SK-N-SH treated with all-trans-retinoic acid at 6 μM for 48 hours (cell line): ENCODE measurements at places on chromosomes 16 and 17.

DNA sequence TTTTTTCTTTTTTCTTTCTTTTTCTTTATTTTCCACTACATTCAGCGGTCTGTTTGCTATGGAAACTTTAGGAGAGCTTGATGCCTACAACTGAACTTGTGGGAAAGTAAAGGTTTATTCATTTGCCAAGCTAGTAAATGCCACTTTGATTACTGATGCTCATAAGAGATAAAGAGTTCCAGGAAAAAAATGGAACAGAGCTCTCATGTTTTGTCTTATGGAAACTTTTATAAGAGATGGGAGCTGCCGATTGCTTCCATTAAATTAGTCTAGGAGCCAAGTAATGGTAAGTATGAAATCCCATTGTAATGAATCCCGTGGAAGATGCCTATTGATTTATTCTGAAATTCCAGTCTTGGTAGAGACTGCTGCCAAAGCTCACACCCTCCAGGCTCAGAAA is 7.1 kb downstream of the ANKFN1 start:
- no peak for ATAC-seq

- ATAC-seq = no peak
These were observed 1.8 kb downstream of the NOXO1 start for GRCh38 chr16:1979271-1980029.

- no peak for ATAC-seq
These were observed 489.9 kb downstream of the SHISA9 start for GRCh38 chr16:13391337-13391736.

DNA sequence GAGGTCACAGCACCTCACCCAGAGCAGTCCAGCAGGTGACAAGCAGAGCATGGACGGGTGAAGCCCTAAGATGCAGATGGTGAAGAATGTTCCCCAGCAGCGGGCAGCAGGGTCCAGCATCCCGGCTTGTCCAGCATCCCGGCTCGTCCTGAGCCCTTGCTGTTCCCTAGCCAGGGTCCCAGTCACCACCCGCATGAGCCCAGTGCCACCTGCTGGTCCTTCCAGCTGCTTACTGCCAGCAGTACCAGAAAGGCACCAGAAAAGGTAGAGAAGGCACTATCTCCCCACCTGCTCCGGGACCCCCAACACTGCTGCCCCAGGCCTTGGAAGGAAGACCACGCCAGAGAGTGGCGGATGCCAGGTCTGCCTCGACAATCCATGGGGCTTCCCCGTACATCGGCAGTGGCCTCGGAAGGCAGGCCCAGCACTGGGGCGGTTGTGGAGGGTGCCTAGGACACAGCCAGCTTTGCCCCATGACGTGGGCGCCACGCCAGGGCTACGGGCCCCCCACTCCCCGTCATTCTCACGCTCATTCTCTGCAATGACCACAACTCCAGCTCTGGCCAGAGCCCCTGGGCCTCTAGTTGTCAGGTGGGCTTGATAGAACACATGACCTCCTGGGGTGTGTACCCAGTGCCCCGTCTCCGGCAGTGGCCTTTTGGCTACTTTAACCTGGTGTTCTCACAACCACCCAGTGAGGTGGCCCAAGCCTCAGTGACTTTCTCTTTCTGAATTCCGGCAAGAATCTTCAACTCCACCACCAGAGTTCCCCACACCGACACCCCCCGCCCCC is 1.4 kb downstream of the CENPX start:
- ATAC-seq = peak; percentile 45

DNA sequence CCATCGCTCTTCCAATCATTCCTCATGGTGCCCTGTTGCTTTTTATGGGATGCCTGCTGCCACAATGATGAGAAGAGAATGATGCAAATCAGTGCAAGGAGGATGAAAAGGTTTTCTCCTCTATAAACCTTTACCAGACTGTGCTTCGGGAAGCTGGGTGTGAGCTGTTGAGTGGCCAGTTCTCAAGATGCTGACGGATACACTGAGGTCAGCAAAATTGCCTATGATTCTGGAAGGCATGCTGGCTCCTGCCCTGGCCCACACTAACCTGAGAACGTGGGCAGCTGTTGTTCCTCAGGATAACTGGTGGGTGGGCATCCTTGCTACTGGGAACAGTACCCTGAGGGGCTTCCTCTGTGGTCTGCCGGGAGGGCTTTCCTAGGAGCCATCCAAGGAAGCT is 795 bp upstream of the PIRT start:
- ATAC-seq = no peak

DNA sequence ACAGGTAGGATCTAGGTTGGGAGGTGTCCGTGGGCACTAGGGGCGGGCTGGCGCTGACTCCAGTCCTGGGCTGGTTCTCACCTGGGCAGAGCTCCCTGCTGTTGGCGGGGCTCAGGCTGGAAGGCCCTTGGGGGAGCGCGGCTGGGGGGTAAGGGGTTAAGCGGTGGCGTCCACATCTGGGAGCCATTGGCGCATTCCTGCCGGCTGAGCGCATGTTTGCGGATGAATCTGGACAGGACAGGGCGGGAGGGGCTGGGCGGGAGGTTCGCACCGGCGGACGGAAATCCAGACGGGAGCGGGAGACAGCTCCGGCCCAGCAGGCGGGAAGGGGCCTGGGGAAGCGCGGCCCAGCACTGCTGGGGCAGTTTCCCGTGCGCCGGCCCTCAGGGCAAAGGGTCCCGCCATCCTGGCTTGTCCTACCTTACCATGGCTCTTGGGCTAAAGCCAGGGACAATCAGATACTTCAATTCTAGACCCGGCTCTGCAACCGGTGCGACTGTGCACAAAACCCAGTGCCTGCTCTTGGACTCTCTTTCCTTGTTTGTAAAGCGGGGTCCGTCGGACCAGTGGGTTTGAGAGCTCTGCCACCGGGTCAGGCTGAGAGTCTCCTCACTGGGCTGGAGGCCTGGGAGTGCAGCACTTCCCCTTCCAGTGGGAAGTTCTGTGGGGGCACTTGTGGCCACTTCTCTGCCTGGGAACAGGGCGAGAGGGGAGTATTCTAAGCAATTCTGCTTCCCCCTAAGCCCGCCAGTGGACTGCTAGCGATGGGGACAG is 7.8 kb downstream of the RARA start:
- ATAC-seq = peak; percentile 30

DNA sequence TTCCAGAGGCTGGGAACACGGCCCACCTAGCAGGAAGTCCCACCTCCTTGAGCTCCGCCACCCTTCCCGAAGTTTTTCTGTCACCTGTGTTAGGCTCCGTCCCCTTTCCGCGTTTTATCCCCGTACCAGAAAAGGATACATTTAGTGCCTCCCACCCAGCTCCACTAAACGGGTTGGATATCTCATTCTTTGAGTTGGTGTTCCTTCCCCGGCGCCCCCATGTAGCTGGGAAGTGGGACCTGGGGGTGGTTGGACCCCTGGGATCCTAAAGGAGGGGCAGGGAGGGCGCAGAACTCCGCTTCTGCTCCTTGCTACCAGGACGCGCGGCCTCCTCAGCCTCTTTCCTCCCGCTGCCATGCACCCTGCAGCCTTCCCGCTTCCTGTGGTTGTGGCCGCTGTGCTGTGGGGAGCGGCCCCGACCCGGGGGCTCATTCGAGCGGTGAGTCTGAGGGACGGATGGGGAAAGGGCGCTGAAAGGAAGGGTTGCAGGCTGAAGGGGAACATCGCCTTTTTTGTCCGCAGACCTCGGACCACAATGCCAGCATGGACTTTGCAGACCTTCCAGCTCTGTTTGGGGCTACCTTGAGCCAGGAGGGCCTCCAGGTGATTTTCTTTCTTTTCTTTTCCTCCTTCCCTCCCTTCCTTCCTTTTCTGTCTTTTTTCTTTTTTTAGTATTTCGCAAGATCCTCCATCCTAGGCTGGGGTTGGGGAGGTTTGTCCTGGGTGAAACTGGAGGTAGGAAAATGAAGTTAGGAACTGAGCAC is 669 bp downstream of the RNF167 start:
- ATAC-seq = peak; percentile 73

- ATAC-seq = peak; percentile 94
These were observed 5.3 kb upstream of the CDR2L start for GRCh38 chr17:74981979-74982662.

DNA sequence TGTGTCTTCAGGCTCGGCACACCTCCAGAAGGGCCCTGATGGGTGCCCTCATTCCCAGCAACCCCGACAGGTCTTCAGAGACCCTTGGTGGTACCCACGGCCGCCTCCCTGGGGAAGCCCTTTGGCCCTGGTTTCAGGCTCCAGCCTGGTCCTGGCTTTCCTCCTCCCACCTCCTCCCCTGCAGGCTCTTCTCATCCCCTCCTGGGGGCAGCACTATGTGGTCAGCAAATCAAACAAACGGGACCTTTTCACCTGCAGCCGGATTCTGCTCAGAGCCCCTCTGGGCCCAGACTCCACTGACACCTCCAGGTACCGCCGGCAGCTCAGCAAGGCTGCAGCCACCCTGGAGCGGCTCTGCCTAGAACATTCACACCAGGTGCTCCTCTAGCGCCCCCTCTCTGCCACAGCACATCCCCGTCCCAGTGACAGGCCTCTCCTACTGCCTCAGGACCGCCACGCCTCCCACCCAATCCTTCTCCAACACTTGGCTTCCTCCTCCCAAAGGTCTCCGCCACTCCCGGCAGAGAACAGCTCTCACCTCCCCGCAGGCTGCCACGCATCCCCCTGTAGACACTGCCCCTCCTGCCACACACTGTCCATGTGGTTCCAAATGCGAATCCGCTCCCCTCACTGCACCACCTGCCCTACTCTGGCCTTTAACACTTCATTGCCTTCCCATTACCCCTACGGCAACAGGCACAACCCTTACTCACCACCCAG is 12.0 kb downstream of the CORO7 start:
- peak; percentile 74 for ATAC-seq

GRCh38 chr16:88297178-88297720 is 85.5 kb upstream of the ZNF469 start:
- ATAC-seq = no peak

DNA sequence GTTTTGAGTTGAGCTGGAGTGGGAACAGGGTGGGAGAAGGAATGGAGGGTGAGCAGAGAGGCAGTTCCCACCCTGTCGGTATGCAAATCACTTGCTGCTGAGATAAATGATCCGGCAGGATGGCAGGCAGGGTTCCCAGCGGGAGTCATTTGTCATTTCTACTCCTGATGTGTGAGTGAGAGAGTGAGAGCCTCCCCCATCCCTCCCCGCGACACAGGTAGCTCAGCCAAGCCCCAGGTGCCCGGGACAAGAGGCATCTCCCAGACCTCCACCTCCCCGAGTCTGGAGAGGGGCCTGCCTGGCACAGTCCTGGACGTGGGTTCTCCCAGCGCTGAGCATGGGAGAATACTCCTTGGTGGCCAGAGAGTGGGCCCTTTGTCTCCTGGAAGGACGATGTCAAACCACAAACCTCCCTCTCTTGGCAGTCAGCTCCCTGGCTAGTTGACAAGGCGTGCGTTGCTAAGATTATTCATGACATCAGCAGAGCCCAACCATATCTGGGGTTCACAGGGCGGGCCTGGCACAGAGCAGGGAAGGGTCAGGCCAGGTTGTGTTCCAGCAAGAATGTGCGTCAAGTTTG is 33.7 kb upstream of the TNRC6C start:
- no peak; the same call in 2 of the 3 replicates for ATAC-seq

- ATAC-seq = no peak
These were observed 31.0 kb downstream of the OMG start for GRCh38 chr17:31266042-31266441.

DNA sequence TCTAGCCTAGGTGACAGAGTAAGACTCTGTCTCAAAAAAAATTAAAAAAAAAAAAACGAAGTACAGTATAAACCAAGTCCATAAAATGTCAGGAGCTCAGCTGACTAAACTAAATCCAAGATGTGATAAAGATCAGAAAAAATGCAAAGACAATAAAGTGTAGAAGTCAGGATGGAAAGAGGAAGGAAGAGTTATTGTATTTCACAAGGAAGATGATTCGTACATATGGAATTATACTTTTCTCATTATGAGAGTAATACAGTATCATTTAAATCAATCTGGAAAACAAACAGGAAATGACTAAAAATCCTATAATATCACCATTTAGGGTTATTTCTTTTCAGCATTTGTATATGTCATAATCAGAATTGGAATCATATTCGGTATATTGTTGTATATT is 11.4 kb upstream of the APOH start:
- peak; percentile 64 for ATAC-seq

GRCh38 chr16:55324285-55325079 is 479 bp downstream of the IRX6 start:
- peak; percentile 18; the same call in 1 of the 3 replicates for ATAC-seq

- ATAC-seq = no peak
These were observed 434.4 kb upstream of the ZFHX3 start for GRCh38 chr16:73482310-73482709.

DNA sequence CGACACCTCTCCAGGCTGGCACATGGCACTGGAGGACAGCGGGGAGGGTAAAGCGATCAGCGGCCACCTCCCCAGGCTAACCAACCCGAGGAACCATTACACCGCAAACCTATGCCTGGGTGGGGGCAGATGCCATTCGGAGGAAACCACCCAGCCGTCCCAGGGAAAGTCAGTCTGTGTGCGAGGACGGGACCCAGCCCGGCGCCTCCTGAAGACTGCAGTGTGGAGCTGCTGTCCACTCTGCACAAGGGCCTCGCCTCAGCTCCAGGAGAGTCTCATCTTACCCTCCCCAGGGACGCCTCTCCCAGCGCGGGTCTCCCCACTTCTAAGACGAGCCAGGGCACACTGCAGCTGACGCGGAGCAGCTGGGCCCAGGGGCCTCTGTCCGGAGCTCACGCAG is 8.0 kb downstream of the SLC38A10 start:
- no peak for ATAC-seq

GRCh38 chr16:55914383-55914782 is 39.2 kb upstream of the CES5A start:
- ATAC-seq = no peak

DNA sequence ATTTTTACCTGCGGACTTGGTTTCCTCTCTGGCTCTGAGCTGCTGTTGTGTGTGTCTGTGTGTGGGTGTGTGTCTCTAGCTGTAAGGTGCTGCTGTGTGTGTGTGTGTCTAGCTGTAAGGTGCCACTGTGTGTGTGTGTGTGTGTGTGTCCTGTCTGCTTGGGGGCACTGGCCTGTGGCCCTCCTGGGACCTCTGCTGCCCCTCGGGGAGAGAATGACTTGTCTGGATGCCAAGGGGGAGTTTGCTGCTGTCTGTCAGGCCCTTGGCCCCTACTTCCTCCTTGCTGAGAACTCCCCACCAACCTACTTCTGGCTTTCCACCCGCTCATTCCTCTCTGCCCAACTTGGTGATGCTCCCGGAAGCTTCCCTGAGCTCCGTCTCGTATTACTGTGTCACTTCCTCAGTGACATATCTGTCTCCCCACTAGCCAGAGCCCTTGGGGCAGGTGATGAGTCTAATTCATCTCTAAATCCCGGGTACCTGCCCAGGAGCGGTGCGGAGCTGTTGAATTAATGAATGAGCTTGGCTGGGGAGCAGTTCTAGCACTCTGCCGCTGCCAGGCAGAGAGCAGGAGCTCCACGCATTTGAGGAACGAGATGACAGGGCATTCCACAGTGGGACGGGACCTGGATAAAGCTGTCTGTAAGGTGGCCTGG is 3.5 kb upstream of the LASP1NB start:
- ATAC-seq = no peak

DNA sequence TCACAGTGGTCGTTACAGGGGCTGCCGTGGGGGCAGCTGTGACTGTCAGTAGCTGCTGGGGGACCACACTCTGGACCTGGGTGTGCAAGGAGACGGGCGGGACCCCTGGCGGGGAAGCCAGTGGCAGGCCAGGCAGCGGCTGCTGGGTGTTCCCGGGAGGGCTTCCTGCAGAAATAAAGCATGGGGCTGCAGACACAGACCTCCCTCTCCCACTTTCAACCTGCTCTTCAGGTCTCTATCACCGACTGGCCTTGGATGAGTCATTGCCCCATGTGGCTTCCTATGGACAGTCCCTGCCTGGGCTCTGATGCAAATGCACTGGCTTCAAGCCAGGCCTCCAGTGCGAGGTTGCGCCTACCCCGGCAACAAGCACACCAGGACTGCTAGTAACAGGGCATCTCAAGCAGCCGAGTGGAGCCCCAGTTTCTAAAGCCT is 17.2 kb downstream of the SREBF1 start:
- ATAC-seq = peak; percentile 54
